ENCODE measurements at places on chromosomes 13 and 19.

DNA sequence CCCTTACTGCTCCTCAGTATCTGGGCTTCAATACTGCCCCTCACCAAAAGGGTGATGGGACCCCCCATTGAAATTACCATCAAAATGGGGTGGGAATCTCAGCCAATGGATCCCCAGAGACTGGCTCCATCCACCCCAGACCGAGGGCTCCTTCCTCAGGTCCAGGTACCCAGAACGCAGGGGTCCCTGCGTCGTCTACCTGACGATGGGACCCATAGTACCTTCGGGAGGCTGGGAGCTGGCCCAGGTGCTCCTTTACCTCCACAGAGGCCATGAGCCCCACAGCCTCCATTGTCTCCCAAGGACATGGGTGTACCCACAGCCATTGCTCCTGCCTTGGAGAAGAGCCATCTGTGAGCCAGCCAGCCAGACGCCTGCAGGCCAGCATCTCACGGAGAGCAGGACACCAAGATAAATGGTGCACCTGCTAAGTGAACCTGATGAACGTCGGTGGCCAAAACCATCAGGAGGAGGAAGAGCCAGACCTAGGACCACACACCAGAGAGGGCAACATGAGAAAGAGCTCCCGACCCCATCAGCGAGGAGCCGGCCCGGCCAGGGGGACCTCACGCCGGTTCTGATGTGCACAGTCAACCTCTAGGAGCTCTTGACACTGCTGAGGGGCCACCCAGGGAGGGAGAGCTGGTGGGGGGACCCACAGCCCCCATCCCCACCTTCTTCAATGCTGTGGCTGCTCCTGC lies 156.8 kb upstream of the SOX1 start:
- no peak overlapping the region for H3K27ac ChIP-seq
- H3K27me3 ChIP-seq, result peaks cover 19% of the 10 kb centered on the region
- H3K36me3 ChIP-seq, result no peaks in the 10 kb centered on the region
- H3K4me3 ChIP-seq, result no peak overlapping the region
- DNase-seq, result no peak
- H3K4me1 ChIP-seq, result no peaks in the 10 kb centered on the region

DNA sequence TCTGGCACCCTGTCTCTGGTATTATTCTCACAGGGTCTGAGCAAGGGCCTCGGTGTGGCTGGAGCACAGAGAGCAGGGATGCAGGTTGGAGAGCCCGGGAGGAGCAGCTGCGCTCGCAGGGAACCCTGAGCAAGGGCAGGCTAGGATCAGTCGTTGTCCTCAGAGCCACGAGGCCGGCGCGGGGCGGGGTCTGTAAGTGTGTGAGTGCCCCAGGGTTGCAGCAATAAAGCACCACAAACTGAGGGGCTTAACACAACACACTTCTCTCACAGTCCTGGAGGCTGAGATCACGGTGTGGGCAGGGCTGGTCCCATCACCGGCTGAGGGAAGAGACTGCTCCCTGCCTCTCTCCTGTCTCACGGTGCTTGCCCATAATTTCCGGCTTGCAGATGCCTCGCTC lies 38.5 kb upstream of the GGACT start:
- peaks cover 18% of the 10 kb centered on the region for H3K36me3 ChIP-seq
- no peak overlapping the region for H3K4me3 ChIP-seq
- no peak overlapping the region for H3K27ac ChIP-seq
- H3K27me3 ChIP-seq, result no peaks in the 10 kb centered on the region
- peaks cover 9% of the 10 kb centered on the region for H3K4me1 ChIP-seq

DNA sequence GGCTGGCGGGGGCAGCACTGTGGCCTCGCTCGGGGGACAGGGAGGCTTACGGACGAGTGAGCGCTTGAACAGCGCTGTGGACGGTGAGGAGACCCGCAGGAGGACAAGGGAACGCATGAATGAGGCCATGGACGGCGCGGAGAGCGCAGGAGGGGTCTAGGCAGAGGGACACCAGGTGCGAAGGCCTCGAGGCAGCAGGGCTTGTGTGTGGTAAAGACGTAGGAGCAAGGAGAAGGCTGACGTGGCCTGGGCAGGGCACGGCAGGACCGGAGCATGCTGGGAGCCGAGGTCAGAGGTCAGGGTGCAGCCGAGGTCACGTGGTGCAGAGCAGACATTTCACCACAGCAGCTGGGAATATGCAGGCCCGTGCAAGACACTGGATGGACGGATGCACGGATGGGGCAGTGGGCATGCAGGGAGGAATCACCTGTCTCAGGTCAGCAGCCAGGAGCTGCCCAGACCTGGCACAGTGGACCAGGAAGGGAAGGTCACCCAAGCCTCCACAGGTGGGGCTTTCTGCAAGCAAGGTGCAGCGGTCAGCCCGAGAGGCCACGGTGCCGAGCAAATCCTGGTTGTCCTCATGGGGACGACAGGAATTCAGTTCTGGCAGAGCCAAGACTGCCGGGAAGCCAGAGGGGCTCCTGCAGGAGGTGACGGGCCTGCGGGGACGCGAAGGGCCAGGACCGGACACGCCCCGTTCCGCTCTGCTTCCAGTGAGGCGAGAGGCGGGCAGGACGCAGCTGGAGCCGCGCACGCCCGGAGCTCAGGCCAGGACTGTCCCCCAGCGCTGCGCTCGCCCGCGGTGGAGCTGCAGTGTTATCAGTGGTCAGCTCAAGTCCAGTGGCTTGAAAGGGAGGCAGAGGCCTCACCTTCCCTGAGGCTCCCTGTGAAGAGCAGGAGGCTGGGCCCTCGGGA lies 72.2 kb downstream of the RASA3 start:
- H3K4me3 ChIP-seq, result peak overlapping the region; percentile 63
- peaks cover 45% of the 10 kb centered on the region for H3K4me1 ChIP-seq
- H3K27me3 ChIP-seq, result no peaks in the 10 kb centered on the region

DNA sequence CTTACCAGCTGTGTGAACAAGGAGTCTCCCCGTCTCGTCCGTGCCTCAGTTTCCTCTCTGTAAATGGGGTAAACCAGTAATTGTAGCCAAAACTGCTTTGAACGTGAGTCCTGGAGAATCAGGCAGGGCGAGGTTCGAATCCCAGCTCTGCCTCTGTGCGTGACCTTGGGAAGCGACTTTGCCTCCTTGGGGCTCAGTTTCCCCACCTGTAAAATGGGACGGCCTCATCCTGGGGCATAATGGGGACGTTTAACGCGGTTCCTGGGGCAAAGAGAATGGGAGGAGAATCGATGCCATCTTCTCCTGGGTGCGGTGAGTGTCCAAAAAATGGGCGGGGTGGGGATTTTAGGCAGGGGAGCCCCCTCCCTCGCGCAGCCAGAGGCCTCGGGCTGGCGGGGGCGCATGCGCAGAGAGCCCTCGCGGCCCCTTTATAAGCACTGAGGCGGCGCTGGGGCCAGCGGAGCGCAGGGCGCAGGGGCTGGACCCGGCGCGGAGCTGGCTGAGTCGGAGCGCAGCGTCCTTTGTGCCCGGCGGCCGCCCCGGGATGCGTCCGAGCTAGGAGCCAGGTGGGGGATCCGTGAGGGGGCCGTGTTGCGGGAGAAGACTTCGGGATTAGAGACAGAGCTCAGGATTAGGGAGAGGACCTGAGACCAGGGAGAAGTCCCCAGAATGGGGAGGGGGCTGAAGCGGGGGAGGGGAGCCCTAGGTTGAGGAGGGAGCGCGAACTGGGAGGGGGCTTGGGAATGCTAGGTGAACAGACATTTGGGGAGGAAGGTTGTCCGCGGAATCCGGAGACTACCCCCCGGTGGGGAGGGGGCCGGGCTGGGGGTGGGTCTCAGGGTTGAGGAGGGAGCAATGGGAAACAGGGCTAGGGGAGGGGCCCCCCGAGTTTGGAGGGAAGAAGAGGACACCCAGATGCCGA lies at the start of gene NCAN:
TSS of gene NCAN (plus strand) at position 460 of the 922 bp plus-strand sequence. CDS start 4,996 bp downstream, outside the sequence.
- no peak within 1 kb of the TSS for H3K4me3 ChIP-seq
- no peak within 1 kb of the TSS for H3K27ac ChIP-seq
- H3K27me3 ChIP-seq, result peaks cover 53% of the 10 kb centered on the region
- peaks cover 13% of the 10 kb centered on the region for H3K4me1 ChIP-seq
- H3K36me3 ChIP-seq, result peaks cover 8% of the 10 kb centered on the region
- DNase-seq, result no peak

DNA sequence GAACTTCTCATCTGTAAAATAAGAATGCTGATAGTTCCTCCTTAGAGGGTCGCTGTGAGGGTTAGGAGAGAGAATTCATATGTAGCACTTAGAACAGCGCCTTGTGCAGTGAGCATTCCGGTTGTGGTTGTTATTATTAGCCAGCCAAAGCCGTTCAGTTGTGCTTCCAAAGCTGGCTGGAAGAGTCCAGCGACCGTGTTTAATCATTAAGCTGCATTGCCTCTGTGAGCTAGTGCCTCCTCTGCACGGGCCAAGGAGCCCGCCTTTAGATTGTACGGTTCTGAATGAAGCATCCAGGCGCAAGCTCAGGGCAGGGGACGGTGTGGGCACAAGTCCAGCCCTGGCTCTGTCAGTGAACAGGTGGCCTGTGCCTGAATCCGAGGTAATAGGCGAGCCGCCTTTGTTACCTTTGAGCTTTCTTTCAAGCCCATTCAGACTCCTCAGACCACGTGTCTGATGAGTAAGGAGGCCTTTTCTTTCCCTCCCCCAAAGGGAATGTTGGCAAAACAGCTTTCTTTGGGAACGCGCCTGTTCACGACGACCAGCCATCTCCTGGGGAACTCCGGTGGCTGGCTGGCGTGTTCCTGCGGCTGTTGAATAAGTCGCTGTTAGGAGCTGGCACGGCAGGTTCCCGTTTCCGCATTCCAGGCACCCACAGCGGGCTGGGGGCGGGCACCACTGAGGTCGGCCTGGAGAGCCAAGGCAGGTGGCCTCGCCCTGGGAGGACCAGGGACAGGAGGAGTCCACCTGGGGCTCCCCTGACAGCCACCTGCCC lies 25.1 kb downstream of the SIPA1L3 start:
- H3K27ac ChIP-seq, result no peak overlapping the region
- peaks cover 11% of the 10 kb centered on the region for H3K4me1 ChIP-seq
- no peak for DNase-seq
- no peak overlapping the region for H3K4me3 ChIP-seq

- no peaks in the 10 kb centered on the region for H3K27me3 ChIP-seq
- no peaks in the 10 kb centered on the region for H3K4me1 ChIP-seq
- H3K36me3 ChIP-seq, result no peaks in the 10 kb centered on the region
- no peak for DNase-seq
Measured at GRCh38 chr13:76380446-76381065, 505.6 kb downstream of the KCTD12 start.

- peak overlapping the region; percentile 70 for H3K4me3 ChIP-seq
- H3K27me3 ChIP-seq, result no peaks in the 10 kb centered on the region
- H3K27ac ChIP-seq, result no peak overlapping the region
- H3K36me3 ChIP-seq, result peaks cover 4% of the 10 kb centered on the region
- peaks cover 2% of the 10 kb centered on the region for H3K4me1 ChIP-seq
Measured at GRCh38 chr19:1513499-1514294, 878 bp upstream of the ADAMTSL5 start.

DNA sequence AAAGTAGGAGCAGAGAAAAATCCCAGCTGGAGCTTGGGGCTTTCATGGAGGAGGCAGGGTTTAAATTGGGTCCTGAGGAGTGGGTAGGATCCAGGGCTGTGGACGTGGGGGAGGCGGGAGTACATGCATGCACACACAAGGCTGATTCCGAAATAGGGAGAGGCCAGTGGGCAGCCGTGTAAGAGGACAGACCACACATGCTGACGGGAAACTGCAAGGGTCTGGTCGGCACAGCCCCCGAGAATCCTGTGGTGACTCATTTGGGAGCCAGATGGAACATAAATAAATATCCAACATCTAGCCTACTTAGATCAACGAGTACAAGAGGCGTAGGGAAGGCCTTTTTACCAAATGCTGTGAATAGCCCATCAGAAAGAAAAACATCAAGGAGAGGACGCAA lies 216.3 kb upstream of the ZNF507 start:
- H3K36me3 ChIP-seq, result no peaks in the 10 kb centered on the region
- no peaks in the 10 kb centered on the region for H3K4me1 ChIP-seq
- H3K27me3 ChIP-seq, result peaks cover 6% of the 10 kb centered on the region
- H3K27ac ChIP-seq, result no peak overlapping the region
- no peak for DNase-seq
- no peak overlapping the region for H3K4me3 ChIP-seq

DNA sequence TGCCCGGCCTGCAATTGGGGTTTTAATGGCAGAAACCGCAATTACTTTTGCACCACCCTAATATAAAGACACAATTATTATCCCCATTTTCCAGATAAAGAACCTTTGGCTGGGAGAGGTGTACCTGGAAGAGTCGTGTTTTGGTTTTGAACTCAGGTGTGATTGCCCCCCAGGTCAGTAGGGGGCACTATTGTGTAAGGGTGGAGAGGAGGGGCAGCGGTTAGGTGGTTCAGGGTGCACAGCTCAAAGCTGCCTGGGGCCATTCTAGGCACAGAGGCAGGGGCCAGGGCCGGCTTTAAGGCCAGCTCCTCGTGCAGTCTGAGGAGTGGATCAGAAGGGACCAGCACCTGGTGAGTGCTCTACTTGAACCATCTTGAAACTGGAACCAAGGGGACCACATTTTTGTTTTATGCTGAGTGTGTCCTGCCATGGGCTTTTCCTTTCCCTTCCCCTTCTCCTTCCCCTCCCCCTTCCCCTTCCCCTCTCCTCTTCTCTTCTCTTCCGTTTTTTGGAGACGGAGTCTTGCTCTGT lies 5.8 kb upstream of the FCGRT start:
- no peaks in the 10 kb centered on the region for H3K36me3 ChIP-seq
- H3K4me3 ChIP-seq, result peak overlapping the region; percentile 41
- H3K4me1 ChIP-seq, result peaks cover 23% of the 10 kb centered on the region
- no peaks in the 10 kb centered on the region for H3K27me3 ChIP-seq

DNA sequence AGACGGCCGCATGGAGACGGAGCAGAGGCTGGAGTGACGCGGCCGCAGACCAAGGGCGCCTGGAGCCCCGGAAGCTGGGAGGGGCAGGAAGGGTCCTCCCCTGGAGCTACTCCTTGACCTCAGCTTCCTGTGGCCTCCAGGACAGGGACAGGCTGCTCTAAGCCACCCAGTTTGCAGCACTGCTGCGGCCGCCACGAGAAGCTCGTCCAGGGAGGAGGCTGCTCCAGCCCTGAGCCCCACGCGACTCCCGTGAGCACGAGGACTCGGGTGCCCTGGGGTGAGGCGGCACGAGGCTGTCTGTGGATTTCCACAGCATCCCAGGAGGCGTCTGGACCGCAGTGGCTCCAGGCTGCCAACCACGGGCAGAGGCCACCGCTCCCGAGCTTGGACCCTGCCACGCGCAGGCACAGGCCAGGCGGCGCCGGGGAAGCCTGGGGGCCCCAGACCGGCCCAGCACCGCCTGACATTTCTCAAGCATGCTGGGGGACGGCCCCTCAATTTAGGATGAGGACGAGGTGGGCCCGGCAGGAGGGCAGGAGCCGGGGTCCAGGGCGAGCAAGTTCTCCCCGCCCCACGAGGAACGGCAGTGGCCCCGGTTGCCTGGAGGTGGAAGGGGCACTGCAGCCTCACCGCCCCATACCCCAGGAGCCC lies 10.7 kb downstream of the SBNO2 start:
- no peak overlapping the region for H3K27ac ChIP-seq
- no peak overlapping the region for H3K4me3 ChIP-seq
- H3K27me3 ChIP-seq, result no peaks in the 10 kb centered on the region

- H3K4me1 ChIP-seq, result peaks cover 3% of the 10 kb centered on the region
- peaks cover 2% of the 10 kb centered on the region for H3K36me3 ChIP-seq
- H3K4me3 ChIP-seq, result no peak overlapping the region
- no peak for DNase-seq
- no peak overlapping the region for H3K27ac ChIP-seq
Measured at GRCh38 chr13:23411220-23411619, 22.3 kb downstream of the SACS start.

GRCh38 chr13:30762643-30763042 lies 27.3 kb downstream of the ALOX5AP start:
- no peak for DNase-seq
- H3K27me3 ChIP-seq, result no peaks in the 10 kb centered on the region
- H3K4me1 ChIP-seq, result peaks cover 24% of the 10 kb centered on the region
- H3K27ac ChIP-seq, result no peak overlapping the region

All from T-helper 17 cell (primary cell).